ENCODE measurements at places on chromosomes 6 and 20.
A peak's percentile ranks its signal among the peaks of the same experiment; 100 is the strongest.

DNA sequence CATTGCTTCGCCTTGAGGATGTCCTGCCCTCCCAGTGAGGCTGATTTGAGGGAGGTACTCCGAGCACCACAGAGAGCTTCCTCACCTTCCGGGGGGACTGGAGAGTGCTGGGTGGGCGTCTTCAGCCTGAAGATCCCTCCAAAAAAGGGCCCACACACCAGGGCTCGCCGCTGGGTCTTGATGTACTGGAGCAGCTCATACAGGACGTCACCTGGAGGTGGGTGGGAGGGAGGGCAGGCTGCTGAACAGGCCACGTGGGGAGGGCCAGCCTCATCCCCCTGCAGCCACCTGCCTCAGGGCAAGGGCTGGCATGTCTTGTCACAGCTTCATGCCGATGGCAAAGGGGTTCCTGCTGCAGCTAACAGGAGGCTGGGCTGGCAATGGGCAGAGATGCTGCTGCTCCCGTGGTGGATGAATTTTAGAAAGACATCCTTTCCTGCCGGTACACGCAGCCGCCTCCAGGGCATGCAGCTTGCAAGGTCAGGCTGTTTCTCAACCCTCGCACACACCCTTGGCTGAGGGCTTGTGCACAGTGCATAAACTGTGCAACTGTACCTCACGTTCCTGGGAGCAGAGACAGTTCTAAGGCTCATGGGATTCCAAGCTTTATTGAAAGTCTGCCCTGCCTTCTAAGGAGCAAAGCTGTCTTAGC is 14.0 kb downstream of the ETV7 start:
- DNase-seq = no peak

- no peak for DNase-seq
Measured at GRCh38 chr20:61407561-61407960, 155.5 kb downstream of the CDH4 start.

GRCh38 chr6:2843138-2843740 is 1.6 kb upstream of the SERPINB1 start:
- DNase-seq = no peak

GRCh38 chr6:150878347-150879213 is 13.1 kb downstream of the MTHFD1L start:
- no peak for DNase-seq

DNA sequence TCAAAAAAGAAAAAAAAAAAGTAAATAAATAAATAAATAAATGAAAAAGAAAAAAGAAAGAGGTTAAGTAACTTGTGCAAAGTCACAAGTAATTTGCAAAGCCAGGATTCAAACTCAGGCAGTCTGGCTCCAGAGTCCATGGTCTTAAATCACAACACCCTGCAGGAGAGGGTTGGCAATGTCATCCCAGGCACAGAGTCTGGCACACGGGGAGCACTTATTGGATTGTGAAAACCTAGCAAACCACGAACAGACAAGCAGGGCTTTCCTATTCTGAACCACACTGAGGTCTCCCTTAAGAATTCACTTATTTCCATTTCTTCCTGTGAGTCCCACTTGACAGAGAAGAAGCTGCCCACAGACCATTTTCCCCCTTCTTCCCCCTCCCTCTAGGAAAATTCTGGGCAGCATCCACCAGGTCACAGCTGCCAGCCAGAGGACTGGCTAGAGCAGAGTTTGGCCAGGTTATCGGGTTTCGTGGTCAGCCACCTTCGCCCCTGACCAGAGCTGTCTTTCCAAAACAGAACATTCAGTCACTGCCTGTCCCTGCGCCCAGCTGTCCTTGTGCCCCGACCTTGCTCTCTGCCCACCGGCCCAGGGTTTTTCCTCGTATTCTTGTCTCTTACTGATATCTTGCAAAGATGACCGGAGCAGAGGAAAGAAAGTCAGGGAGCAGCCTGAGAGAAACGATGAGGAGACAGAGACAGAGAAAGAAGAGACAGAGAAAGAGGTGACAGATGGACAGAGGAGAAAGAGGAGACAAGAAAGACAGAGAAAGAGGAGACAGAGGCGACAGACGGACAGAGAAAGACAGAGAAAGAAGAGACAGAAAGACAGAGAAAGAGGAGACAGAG is 106.4 kb upstream of the PTPN1 start:
- DNase-seq = no peak

DNA sequence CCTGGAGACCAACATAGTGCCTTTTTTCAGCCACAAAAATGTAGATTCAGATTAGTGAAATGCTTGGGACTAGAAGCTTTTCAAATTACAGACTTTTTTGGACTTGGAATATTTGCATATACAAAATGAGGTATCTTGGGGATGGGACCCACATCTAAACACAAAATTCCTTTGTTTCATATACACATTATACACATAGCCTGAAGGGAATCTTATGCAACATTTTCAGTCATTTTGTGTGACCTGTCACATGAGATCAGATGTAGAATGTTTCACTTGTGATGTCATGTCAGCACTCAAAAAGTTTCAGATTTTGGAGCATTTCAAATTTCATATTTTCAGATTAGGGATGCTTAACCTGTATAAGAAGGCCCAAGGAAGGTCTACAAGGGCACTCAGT is 44.5 kb upstream of the ALDH8A1 start:
- DNase-seq = no peak

DNA sequence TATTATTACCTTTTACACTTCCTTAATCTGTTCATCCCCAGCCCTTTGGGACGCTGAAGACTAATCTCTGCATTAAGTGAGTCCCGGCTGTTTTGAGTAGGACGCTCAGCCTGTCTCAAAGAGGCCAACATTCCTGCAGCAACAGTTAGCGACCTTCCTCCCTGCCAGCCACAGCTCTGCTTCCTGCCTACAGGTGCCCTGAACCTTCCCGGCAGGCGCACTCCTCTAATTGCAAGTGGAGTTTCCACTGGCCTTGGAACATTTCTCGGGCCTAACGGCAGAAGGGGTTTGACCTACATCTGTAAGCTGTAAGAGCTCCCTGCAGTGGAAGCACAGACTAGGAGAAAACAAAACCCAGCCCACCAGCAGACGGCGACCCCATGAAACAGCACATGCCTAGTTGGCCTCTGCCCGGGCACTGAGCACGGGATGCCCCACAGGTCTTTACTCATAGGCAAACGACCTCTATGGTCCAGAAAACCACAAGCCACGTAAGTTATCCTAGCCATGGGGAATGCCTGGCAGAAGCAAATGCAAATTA is 137.9 kb downstream of the DTNBP1 start:
- no peak for DNase-seq

DNA sequence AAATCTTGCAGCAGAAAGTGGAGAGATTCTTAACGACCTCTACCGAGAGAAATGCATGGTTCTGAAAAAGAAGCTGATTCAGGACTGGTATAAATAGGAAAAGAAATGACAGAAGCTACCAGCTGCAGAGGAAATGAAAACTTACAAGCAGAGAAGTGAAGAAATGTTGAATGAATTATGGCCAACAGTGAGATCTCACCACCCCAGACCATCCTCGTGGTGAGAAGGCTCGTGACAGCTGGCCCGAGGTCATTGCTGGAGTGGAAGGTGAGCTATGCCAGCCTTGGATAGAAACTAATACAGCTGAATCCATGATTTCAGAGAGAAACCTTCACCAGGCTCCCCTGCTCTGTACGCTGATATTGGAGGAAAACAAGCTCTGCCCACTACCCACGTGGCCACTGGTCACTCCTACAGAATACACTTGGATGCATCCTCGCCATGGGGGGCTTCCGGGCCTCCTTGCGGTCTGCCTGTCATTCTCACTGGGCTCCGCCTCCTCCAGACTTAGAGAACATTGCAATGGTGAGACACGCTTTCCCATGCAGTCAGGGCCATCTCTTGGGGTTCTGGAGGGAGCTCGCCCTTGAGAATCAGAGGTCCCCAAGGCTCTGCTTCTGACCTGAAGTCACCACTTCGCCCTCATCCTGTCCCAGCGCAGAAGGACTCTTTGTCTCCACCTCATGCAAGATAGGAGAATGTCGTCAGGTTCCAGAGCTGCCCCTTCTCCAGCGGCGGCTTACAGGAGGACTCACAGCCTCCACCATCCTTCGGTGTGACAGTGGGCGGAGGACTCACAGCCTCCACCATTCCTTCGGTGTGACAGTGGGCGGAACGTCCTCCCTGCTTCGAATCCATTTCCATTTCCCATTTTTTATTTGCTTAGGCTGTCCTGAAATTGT is 10.6 kb upstream of the TUBB2B start:
- no peak for DNase-seq

DNA sequence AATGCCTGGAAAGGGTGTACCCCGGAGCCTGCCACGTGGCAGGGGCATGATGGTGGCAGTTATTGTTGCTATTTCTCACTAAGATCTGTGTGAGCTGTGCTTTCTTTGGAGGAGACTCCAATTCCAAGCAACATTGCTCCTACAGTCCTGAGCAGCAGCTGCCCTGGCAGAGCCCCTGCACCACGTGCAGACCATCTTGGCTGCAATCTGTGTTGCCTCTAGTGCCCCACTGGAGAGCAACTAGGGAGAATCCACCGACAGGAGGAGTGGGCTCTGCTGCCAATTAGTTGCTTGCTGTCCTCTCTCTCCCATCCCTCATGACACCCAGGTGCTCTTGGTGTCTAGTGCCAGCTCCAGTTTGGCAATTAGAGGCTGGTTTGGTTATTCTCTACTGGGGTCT is 116.0 kb downstream of the PXDC1 start:
- no peak for DNase-seq

DNA sequence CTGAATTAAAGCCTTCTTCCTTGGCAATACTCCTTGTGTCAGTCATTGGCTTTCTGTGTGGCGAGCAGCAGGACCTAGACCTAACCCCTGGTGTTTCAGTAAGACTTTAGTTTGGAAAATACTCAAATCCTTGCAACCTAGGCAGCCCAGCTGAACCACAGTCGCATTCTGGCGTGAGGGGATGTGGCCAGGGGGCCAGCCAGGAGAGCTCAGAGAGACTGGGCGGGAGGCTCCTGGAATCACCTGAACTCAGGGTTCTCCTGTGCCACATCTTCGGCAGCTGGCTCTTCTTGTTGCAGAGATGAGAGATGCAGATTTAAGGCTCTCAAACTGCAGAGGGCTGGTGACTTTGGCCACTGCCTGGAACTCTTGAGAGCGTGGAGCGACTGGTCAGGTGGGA is 102.7 kb downstream of the SYNDIG1 start:
- DNase-seq = no peak

GRCh38 chr20:36478137-36478905 is 63.0 kb upstream of the MYL9 start:
- no peak for DNase-seq

GRCh38 chr6:107862383-107862782 is 38.3 kb upstream of the SCML4 start:
- no peak for DNase-seq

DNA sequence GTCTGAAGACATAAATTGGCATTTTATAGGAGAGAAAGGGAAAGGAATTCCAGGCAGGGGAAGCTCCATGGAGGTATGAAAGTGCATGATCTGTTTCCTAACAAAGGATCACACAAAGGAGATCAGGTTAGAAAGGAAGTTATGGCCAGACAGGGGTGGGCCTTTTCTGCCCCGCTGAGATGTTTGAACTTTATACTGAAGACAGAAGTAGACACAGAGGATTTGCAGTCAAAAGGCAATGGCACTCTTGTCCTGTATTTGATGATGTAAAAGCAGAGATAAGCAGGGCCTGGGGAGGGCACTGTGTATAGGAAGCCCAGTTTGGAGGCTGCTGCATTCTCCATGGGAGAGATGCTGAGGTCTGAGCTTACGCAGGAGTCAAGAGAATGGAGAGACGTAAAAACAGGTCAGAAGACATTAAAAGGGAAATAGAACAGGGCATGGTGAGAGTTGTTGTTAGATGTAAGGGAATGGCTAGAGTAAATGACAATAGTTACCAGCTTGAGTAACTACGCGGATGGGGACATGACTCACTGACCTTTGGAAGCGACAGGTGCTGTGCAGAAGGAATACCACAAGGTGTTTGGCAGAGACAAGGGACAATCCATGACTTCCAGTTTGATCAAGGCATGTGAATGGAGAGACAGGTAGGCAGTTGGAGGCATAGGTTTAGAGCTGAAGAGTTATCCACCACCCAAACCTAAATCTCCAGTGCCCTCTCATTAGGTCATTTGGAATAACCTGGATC is 190.6 kb upstream of the SASH1 start:
- no peak for DNase-seq

DNA sequence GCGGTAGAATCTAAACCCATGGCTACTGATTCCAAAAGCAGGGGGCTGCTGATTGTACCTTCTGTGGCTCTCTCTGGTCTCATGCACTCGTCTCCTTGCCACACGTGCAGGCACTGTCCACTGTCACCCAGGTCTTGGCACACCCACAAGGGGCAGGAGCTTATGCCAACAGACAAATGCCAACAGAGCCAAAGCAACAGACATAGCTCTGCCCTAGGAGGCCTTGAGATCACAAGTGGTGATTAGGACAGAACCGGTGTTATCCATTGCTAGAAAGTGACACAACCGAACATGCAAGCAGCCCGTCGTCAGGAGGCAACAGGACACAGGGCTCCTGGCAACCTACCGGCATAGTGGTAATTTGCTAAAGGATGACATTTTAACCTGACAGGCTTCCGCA is 36.8 kb upstream of the MRPS10 start:
- no peak for DNase-seq

DNA sequence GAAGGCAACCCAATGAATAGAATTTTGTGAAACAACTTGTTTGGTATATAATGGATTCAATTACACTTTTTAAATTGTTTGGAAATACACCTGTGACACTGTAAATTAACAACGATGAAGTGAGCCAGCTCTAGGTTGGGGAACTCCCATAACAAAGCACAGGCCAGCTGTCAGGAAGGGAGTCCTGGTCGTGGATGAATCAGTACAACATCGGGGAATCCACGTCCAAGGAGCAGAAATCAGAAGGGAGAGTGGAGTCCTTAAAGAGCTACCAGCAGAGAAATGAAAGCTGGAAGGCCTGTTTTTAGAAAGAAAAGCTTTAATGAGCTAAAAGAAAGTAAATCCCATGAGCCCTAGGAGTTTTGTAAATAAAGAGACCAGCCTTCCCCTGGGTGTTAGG is 223.1 kb upstream of the SLC35B3 start:
- no peak for DNase-seq

GRCh38 chr6:69784595-69785377 is 12.0 kb downstream of the LMBRD1 start:
- DNase-seq = no peak

GRCh38 chr20:16132036-16132798 is 441.0 kb downstream of the KIF16B start:
- DNase-seq = no peak

DNA sequence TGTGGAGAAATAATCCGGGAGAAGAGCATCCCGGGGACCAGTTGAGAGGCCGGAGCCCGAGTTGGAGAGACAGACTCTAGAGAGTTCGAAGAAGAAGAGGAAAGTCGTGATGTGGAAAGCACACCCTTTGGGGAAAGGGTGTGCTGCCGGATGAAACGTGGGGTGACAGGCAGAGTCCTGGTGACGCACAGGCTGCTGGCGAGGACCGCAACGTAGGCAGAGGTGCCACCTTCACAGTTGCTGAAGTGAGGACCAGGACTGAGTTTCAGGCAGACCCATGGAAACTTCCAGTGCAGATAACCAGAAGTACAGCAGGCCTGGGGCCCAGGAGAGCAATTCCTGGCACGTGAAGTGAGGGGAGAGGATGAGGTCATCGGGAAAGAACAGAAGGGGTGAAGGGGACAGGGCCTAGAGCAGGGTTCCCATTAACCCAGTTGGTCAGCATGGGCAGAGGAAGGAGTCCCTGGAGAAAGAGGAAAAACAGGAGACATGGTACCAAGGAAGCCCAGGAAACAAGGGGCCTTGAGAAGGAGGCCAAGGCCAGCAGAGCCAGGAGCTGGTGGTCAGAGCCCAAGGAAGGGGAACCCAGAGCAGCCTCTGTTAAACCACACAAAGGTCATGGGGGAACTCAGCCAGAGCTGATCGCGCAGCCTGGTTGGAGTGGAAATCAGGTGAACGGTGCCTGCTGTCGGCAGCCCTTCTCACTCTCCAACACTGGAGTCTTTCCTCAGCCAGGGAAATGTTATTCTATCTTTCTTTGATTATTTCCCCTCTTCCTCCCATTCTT is 84.1 kb downstream of the PRND start:
- peak; percentile 55 for DNase-seq
